HCT116 (cell line): ENCODE measurements at places on chromosomes 1 and 21. TPM values are rescaled to one million over a fixed set of nuclear protein-coding genes. Genes with fewer than 3 reads are reported as not detected.
A peak's percentile ranks its signal among the peaks of the same experiment; 100 is the strongest.

DNA sequence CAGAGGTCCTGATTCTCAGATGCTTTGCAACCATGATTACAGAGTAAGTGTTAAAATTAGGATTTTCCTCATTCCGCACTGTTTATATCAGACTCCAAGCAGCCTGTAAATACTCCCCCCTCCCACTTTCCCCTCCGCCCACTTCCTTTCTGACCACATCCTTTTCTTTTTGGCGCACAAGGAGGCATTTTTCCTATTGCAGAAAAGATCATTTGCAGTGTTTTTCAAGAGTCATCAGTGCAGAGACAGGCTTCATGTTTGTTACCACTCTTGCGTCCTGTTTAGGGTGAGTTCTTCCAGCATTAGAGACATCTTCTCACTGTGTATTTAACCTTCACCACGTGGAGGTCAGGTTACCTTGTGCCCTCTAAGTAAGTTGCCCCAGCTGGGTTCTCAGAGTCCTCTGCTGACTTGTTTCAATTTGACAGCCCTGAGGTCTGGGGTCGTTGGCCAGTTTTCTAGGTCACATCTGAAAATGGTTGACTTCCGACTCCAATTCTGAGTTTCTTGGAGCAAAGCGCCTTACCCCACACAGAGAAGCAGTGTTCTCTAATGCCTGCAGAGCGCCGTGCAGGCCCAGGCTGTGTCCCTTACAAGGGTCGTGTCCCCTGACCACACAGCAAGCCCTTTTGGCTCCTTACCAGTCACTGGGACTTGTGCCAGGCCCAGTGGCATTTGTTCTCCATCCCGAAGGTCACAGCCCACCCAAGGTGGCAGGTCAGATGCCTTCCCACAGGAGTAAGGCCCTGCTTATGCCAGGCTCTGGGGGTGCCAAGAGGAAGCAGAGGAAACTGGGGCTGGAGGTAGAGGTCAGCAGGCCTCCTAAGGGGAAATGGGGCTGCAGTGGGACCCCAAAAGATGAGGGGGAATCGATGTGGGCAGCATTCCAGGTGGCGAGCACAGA is 85.6 kb downstream of the FAM78B start:
- H3K27ac ChIP-seq: no peak overlapping the region
- DNase-seq: no peak
- no peak overlapping the region for H3K4me3 ChIP-seq
- H3K4me1 ChIP-seq: no peaks in the 10 kb centered on the region

DNA sequence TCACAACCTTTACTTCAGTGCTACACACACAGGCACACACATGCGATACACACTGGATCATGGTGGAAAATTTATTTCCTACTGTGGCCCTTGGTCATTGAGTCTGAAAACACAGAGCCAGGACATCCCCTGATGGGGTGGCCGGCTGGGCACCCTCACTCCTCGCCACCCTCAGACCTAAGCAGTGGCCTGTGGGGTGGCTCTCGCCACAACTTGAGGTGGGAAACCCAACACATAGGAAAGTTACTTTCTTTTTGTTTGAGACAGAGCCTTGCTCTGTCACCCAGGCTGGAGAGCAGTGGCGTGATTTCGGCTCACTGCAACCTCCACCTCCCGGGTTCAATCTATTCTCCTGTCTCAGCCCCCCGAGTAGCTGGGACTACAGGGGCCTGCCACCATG is 19.4 kb downstream of the CRYAA start:
- no peak for DNase-seq
- no peak overlapping the region for H3K27ac ChIP-seq

DNA sequence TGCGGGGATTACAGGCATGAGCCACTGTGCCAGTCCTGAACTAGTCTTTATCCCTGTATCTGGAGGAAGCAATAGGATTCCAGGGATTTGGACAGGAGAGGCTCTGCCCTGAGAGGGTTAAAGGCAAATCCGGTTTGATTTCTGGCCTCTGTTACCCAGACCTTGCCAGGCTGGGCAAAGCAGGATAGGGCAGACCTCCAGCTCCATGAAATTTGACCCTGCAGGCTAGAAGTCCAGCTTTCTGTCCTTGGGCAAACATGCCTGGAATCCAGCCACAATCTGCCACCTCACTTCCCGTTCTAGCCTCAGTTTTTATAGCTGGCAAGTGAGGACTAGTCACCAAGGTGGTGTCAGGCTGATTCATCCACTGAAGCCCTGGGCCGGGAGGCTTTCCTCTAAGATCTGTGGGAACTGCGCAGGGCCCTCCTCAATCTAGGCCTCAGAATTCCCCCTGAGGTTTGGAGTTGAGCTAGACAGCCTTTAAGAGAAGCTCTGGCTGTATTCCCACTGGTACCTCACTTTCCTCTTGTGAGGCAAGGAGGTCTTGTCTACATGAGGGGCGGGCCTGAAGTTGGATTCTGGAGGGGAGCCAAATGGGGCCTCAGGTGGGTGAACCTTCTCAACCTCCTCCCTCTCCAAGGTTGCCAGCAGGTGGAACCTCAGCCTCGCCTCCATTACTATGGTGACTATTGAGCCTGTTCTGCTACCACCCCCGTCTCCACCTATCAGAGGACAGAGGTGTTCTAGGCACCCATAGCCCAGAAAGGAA is 7.0 kb upstream of the P3R3URF start:
- no peaks in the 10 kb centered on the region for H3K27me3 ChIP-seq
- DNase-seq: peak; percentile 98
- peak overlapping the region; percentile 33 for H3K4me3 ChIP-seq

DNA sequence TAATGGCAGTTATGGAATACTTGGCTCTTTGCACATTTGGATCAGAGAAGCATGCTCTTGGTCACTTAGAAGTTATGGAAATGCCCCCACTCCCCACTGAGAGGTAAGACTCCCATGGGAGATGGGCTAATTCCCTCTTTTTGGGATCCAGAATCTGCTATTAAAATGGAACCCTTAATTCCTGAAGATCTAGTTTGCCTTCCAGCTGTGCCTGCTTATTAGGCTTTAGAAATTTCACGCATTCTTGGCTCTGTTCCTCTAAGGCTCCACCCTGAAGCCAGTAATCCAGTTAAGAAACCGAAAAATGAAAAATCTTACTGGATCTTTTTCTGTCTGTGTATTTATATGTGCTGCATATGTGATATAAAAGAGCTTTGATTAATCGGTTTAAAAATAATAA is 76.7 kb downstream of the USH2A start:
- H3K27me3 ChIP-seq: no peaks in the 10 kb centered on the region
- H3K4me3 ChIP-seq: no peak overlapping the region
- no peaks in the 10 kb centered on the region for H3K36me3 ChIP-seq
- no peaks in the 10 kb centered on the region for H3K4me1 ChIP-seq
- DNase-seq: no peak

Gene ARID4B
- 28.3 TPM for total RNA-seq

GRCh38 chr1:66489972-66490601 is 43.9 kb upstream of the SGIP1 start:
- no peaks in the 10 kb centered on the region for H3K4me1 ChIP-seq
- DNase-seq: no peak

GRCh38 chr1:181551754-181552153 is 68.4 kb downstream of the CACNA1E start:
- H3K4me3 ChIP-seq: no peak overlapping the region
- DNase-seq: no peak
- H3K4me1 ChIP-seq: no peaks in the 10 kb centered on the region
- no peaks in the 10 kb centered on the region; the same call in 1 of the 2 replicates for H3K36me3 ChIP-seq
- H3K27ac ChIP-seq: no peak overlapping the region

- H3K4me3 ChIP-seq: no peak overlapping the region
- H3K27me3 ChIP-seq: no peaks in the 10 kb centered on the region
- no peak overlapping the region for H3K27ac ChIP-seq
- no peak for DNase-seq
Measured at GRCh38 chr1:199168888-199169585, 530.2 kb downstream of the PTPRC start.
